Stimulated activated CD8-positive, alpha-beta memory T cell treated with anti-CD3 and anti-CD28 coated beads, Interleukin-15, amount 100 ng/mL, for 24 hours (primary cell): ENCODE measurements at places on chromosomes 3 and 15.

- DNase-seq = no peak
Observed at GRCh38 chr3:42711491-42712343, 9.1 kb upstream of the HHATL start.

DNA sequence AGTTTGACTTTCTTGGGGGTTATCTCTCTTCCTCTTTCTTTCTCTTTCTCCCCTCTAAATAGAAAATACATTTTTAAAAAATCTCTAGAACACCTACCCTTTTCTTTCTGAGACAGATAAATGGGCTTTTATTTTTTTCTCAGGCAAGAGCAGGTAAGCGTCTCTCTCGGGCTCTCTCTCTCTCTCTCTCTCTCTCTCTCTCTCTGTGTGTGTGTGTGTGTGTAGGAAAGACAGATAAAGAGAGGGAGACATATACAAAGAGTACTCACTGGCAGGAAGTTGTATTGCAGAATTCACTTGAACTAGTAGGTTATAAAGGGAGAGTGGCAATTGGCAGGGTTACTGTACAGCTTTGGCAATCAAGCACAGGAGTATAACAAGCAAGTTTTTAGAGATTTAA is 118.1 kb upstream of the LSAMP start:
- DNase-seq = no peak

GRCh38 chr3:174438501-174439145 is 420.5 kb upstream of the NAALADL2 start:
- DNase-seq = no peak

DNA sequence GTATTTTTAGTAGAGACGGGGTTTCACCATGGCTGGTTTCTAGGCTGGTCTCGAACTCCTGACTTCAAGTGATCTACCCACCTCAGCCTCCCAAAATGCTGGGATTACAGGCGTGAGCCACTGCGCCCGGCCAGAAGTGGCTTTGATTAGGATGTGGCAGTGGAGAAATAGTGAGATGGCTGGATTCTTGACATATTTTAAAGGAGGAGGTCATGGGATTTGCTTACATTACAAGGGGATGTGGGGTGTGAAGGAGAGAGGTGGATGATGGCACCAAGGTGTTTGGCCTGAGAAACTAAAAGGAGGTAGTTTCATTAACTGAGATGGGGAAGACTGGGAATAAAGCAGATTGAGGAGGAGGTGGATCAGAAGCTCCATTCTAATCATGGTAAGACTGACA is 15.0 kb upstream of the LTF start:
- DNase-seq = no peak

- no peak for DNase-seq
Observed at GRCh38 chr3:93843981-93844380, 129.7 kb downstream of the PROS1 start.

GRCh38 chr15:69661871-69662644 is 209.4 kb downstream of the RPLP1 start:
- no peak for DNase-seq

GRCh38 chr15:78024519-78024870 is 53.0 kb downstream of the TBC1D2B start:
- no peak for DNase-seq
